ENCODE measurements at places on chromosomes 7 and 10.
A peak's percentile ranks its signal among the peaks of the same experiment; 100 is the strongest.

- no peak for DNase-seq
These were observed 27.8 kb downstream of the CDHR3 start for GRCh38 chr7:105990727-105991453.

- no peak for DNase-seq
These were observed 47.8 kb downstream of the IPMK start for GRCh38 chr10:58219875-58220274.

- DNase-seq: no peak
These were observed 31.3 kb upstream of the NME8 start for GRCh38 chr7:37816922-37817590.

- no peak for DNase-seq
These were observed 206.5 kb upstream of the CNTNAP2 start for GRCh38 chr7:145909991-145910513.

GRCh38 chr10:97542169-97543024 lies 30.2 kb upstream of the ANKRD2 start:
- DNase-seq: peak; percentile 38

GRCh38 chr10:114042895-114043531 lies 653 bp upstream of the ADRB1 start:
- no peak for DNase-seq

- DNase-seq: no peak
These were observed 205.7 kb upstream of the IGFBP3 start for GRCh38 chr7:46126675-46127300.

DNA sequence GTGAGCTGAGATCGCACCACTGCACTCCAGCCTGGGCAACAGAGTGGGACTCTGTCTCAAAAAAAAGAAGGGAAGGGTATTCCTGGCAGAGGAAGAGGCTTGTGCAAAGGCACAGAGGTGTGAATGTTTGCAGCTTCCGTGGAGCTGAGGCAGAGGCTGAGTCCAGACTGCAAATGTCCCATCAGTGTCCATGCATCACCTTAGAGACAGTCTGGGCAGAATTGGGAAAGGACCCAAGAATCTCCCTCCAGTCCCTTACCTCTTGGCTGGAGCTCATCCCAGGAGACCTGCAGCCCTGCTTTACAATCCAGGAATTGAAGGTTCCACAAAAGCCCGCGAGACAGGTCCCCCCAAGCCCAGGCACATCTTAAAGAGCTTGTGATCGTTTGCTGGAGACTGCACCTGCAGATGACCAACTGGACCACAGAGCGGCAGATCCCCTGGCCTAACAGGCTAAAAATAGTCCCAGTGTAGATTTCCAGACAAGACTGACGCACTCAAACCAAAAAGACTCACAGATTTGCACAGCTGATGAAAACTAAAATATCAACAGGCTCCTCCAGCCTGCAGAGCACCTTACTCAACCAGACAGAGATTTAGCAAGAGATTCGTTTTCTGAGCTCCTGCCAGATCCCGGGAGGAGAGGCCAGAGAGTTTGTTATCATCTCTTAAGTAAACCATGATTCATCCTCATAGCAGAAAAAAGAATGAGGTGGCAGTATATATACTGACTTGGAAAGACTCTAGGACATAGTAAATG lies 22.9 kb upstream of the NANOS1 start:
- no peak for DNase-seq

DNA sequence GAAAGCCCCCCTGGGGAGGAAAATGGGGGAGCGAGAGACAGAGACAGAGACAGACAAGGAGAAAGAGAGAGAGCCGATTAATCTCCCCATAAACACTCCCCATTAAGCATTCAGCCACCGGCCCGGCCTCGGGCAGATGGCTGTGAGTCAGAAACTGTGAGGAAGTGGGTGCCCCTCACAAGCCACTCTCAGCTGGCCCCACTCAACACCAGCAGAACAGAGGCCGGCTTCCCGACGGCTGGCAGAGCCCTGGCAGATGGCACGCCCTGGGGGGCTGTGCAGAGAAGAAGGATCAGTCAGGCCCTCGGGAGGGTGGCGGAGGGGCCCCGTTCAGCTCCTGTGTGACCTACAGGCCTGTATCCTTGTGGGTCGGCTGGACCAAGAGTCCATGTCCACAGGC lies 41.2 kb downstream of the CAMK2B start:
- DNase-seq: no peak

DNA sequence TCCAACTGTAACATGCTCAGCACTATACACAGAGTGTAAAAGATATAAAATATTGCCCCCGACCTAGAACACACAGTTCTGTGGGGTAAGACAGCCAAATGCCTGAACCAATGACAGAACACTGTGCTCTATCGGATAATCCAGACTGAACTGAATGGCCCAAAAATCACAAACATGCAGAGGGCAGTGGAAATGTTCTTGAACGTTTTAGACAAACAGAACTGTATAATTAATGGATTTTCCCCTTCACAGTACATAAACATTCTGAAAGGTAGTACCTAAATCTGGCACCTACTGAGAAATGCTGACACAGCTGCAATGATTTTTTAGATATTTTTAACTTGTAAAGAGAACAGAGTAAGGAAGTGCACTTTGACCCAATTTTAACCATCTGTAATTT lies 33.4 kb downstream of the PARD3 start:
- DNase-seq: no peak

DNA sequence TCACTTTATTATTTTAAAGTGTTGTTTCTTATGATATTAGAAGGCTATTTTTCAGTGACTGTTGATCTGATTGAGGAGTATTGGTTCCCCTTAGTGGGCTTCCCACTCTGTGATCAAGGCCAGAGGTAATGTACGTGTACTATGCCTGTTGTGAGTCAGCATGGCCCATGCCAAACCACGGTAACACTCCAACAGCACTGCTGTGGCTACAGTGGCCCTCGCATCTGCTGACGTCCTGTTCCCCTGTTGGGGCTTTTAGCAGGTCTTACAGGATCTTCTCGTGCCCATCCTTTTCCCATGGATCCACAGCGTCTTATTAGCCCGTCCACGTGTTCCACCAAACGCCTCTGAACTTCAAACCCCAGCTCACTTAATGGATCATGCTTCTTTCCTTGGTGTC lies 964.6 kb upstream of the CELF2 start:
- DNase-seq: no peak

GRCh38 chr10:58094985-58095718 lies 172.5 kb downstream of the IPMK start:
- no peak for DNase-seq

GRCh38 chr10:77071956-77072355 lies 565.7 kb downstream of the KCNMA1 start:
- no peak for DNase-seq

- no peak for DNase-seq
These were observed 19.6 kb downstream of the AVPI1 start for GRCh38 chr10:97667463-97667862.

DNA sequence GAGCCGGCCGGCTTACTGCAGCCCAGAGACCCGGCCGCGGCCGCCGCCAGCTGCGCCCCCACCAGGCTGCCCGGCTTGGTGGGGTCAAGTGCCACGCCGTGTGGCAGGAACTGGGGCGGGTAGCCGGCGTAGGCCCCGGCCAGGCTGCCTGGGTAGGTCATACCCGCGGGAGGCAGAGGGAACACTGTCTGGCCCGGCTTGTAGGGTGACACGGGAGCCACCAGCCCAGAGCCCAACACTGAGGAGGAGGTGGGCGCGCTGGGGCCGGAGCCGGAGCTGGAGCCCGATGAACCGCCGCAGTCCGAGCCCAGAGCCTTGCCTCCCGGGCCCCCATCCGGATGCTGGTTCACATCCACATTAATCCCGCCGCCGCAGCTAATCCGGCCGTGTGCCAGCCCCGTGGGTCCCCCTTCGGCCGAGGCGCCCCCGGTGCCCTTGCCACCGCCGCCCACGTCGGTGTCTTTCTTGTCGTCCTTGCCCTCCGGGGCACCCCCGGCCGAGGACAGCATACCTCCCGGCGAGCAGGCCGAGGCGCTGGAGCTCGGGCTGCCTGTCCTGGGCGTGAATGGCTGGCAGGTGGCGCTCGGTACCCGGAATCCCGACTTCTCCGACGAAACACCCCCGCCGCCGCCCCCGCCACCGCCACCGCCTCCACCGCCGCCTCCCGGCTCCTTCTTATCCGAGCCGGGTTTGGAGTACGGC lies 2.0 kb downstream of the ZNF503 start:
- DNase-seq: no peak

GRCh38 chr7:110854166-110854565 lies 236.8 kb upstream of the LRRN3 start:
- no peak for DNase-seq

GRCh38 chr10:63421591-63421990 lies 44.2 kb downstream of the JMJD1C start:
- no peak for DNase-seq

DNA sequence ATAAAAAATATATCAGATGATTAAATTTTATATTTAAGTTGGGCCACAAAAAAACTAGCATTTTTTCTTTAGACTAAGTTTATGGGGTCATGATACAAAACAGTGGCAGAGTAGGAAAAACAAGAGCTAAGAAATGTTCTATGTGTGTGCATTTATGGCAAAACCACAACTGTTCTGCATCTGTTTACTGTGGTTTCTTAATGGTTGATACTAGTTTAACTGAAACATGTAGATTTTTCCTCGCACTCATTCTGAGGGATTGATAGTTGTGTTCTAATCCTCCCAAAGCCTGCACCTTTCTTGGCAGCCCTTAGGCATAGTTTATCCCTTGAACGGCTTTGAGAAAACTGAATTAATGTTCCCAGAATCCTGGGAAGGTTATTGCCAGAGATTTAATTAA lies 66.6 kb upstream of the PHYHIPL start:
- no peak for DNase-seq

- DNase-seq: no peak
These were observed 545.1 kb downstream of the AUTS2 start for GRCh38 chr7:70143075-70144044.

GRCh38 chr10:75980419-75981002 lies 549.1 kb downstream of the LRMDA start:
- DNase-seq: no peak

DNA sequence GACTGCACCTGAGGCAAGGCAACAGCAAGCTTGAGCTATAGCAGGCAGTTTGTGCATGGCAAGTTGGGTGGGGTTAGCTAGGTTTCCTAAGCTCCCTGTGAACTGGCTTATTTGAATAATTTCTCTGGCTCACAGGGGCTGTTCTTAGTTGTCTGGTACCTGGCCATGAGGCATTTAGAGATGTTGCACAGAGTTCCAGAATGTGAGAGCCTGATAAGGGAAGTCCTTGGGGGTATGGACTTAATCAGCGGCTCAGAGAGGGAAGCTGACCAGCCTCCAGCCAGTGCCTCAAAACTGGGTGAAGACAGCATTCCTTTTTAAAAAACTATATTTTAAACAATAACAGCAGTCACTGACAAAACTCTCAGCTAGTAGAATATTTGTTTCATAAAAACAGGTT lies 307.4 kb downstream of the FZD1 start:
- no peak for DNase-seq

DNA sequence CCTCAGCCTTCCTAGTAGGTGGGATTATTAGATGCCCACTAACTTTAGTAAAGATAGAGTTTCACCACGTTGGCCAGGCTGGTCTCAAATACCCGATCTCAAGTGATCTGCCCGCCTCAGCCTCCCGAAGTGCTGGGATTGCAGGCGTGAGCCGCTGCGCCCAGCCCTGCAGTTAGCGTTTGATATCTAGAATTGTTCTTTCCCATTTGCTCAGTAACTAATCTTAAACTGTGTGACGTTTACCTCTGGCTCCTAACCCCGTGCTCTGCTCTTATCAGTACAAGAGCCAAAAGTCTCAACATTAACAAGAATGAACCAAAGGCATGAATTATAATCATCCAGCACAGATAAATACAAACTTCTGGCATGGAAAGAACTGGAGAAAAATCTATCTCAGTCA lies 47.4 kb downstream of the IGF2BP3 start:
- DNase-seq: no peak

- DNase-seq: no peak
These were observed 23.4 kb upstream of the ARHGAP12 start for GRCh38 chr10:31952066-31952465.

GRCh38 chr10:100504096-100504495 lies 15.6 kb downstream of the SEC31B start:
- no peak for DNase-seq

DNA sequence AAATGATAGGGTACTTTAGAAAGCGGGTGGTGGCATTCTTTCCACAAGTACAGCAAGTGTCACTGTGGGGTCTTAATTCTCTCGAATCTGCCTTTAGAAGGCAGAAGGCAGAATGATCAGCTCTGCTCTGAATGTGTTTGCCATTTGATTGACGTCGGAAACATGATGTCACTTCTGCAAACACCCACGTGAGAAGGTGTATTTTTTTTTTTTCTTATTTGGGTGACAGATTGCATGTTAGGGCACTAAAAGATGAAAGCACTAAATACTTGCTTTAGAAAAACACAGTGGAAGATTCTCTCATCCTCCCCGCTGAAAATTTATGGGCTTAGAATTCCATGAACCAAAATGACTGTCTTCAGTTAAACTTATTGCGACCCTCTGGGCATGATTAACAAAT lies 150.2 kb downstream of the TCF7L2 start:
- DNase-seq: no peak

- no peak for DNase-seq
These were observed 4.6 kb downstream of the INPP5A start for GRCh38 chr10:132542086-132542775.

DNA sequence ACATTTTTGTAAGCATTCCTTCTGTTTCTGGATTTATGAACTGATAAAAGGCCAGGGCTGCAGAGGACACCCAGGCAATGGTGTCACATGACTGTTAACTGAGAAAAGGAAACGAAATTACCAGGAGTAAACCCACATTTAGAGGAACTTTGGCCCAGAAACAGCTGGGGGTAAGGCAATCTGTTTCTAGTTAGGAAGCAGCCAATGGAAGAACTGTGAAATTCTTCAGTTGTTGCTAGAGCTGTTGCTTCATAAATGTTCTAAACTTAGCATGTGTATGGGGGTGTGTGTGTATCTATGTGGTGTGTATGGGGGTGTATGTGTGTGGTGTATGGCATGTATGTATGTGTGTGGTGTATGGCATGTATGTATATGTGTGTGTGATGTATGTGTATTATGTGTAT lies 11.8 kb upstream of the PDCD4 start:
- no peak for DNase-seq

DNA sequence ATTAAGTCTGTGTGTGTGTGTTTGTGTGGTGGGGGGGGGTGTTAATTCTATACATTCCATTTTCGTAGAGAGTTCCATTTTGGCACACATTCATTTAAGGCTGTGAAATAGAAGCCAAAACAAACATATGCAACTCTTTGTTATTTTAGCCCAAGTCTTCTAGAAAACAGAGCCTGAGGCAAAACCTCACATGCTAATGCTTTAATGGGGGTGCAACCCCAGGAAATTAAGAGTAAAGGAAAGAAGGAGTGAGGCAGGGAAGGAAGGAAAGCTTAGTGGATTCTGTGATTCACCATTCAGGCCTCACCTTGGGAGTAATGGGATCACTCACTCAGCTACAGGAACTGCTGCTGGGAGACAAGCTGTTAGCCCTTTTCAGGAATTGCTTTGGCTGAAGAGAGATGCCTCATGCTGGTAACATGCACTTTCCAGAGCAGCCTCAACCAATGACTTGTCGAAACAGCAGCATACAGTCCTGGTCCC lies 73.0 kb upstream of the CTTNBP2 start:
- DNase-seq: no peak
